NCI-H2081 (cell line): ENCODE measurements at places on chromosomes 16 and 17.

DNA sequence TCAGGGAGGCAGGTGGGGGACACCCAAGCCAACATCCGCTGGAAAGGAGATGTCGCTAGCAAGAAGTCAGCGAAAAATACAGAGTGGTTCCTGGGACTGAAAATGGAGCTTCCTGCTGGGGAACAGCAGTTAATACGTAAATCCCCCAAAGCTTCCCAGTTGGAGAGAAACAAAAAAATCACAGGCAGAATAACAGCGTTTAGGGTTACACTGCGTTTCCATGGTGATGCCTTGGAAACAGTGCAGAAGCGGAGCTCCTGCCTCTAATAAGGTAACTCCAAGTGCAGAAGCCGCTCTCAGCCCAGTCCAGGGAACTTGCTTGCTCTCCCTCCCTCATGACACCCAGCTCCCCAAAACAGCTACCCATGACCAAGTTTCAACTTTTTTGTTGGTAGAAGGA is 73.4 kb downstream of the PLD6 start:
- peak; percentile 20 for DNase-seq

GRCh38 chr17:36468903-36469635 is 17.4 kb upstream of the ZNHIT3 start:
- no peak for DNase-seq

- DNase-seq, result peak; percentile 89
Observed at GRCh38 chr16:51151435-51151960, 428 bp upstream of the SALL1 start.

- no peak for DNase-seq
Observed at GRCh38 chr17:71286625-71287024, 834.2 kb upstream of the SOX9 start.

GRCh38 chr17:43550754-43551153 is 4.6 kb upstream of the ETV4 start:
- DNase-seq, result no peak
